ENCODE measurements at places on chromosomes 4 and X.

- no peak for DNase-seq
- H3K4me3 ChIP-seq = no peak overlapping the region
- H3K4me1 ChIP-seq = peaks cover 11% of the 10 kb centered on the region
- no peaks in the 10 kb centered on the region for H3K27me3 ChIP-seq
- no peak overlapping the region for H3K27ac ChIP-seq
Measured at GRCh38 chr4:185758807-185759206, 53.2 kb downstream of the SORBS2 start.

GRCh38 chr4:175066923-175067627 lies 148.9 kb downstream of the ADAM29 start:
- no peaks in the 10 kb centered on the region for H3K4me1 ChIP-seq
- H3K36me3 ChIP-seq = no peaks in the 10 kb centered on the region
- no peaks in the 10 kb centered on the region for H3K27me3 ChIP-seq
- H3K4me3 ChIP-seq = no peak overlapping the region
- no peak overlapping the region for H3K27ac ChIP-seq

DNA sequence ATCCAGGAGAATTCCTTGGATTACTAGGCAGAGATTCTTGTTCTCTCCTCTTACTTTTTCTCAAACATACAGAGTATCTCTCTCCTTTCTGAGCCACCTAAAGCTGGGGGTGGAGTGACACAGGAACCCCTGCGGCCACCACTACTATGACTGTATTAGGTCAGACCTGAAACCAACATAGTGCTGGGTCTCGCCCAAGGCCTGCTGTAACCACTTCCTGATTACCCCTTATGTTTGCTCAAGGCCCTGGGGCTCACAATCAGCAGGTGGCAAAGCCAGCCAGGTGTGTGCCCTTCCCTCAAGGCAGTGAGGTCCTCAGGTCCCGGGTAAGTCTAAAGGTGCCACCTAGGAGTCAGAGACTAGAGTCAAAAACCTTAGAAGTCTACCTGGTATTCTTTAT lies 166.4 kb downstream of the PARM1 start:
- H3K27me3 ChIP-seq = no peaks in the 10 kb centered on the region
- H3K4me3 ChIP-seq = no peak overlapping the region
- H3K27ac ChIP-seq = no peak overlapping the region
- H3K4me1 ChIP-seq = no peaks in the 10 kb centered on the region

DNA sequence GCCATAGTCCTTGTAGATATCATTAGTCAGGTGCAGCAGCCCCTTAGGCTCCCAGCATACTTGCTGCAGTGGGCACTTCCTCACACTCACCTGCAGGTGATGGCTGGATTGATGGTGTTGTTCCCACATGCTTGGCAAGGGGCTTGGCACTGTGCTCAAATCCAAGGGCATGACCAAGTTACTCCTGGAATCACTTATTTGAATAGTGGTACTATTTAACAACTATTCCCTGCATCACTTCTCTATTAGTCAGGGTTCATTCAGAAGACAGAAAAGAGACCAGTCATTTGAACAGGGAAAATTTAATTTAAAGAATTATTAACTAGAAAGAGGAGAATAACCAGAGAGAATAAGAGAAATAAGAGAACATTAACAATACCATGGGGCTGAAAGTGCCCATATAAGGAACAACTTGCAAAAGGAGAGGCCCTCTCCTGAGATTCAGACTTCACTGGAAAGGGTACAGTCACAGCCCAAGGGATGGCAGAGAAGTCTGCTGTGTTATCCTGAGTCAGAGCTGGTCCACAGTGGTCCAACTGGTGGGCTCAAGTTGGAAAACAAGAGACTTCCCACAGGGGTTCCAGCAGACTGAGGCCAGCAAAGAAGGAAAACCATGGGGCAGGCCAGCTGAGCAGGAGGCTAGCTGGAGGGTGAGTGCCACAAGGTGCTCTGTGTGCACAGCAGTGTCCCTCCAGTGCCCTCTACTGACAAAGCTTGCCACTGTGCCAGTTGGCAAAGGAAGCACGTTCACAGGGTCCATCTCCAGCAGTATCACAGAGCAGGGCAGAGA lies 9.8 kb downstream of the SPP1 start:
- DNase-seq = no peak
- no peak overlapping the region for H3K27ac ChIP-seq
- no peak overlapping the region for H3K4me3 ChIP-seq
- H3K4me1 ChIP-seq = peaks cover 1% of the 10 kb centered on the region

- no peaks in the 10 kb centered on the region for H3K4me1 ChIP-seq
- DNase-seq = no peak
- H3K27ac ChIP-seq = no peak overlapping the region
- no peaks in the 10 kb centered on the region for H3K27me3 ChIP-seq
Measured at GRCh38 chrX:22015139-22015750, 16.9 kb upstream of the PHEX start.

DNA sequence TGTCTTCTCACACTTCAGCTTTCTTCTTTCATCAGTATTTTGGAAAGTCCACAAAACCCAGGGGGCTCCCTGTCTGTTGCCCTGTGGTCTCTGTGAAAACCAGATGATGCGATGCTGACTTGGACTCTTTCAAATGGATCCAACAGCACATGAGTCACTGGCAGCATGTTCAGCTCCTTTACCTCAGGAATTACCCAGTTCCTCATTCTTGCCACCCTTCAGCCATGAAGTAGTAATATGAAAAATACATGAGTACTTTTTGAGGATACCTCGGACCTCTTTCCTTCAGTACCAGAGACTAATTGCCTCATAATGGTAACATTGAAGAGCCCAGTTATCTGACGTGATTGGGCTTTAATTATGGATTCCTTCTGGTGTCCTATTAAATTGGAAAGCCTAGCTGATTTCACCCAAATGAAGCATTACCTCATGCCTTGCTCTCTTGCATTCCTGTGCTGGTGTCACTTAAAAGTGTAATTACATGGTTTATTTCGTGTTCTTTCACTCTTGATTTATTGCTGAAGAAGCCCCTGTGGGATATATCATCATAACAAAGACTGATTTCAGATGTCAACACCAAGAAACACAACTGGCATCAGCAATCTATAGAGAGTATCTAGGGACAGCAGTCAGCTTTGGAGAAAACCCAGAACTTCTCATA lies 63.4 kb downstream of the NFKB1 start:
- H3K27me3 ChIP-seq = no peaks in the 10 kb centered on the region
- H3K4me3 ChIP-seq = no peak overlapping the region
- H3K4me1 ChIP-seq = no peaks in the 10 kb centered on the region
- no peaks in the 10 kb centered on the region for H3K36me3 ChIP-seq

DNA sequence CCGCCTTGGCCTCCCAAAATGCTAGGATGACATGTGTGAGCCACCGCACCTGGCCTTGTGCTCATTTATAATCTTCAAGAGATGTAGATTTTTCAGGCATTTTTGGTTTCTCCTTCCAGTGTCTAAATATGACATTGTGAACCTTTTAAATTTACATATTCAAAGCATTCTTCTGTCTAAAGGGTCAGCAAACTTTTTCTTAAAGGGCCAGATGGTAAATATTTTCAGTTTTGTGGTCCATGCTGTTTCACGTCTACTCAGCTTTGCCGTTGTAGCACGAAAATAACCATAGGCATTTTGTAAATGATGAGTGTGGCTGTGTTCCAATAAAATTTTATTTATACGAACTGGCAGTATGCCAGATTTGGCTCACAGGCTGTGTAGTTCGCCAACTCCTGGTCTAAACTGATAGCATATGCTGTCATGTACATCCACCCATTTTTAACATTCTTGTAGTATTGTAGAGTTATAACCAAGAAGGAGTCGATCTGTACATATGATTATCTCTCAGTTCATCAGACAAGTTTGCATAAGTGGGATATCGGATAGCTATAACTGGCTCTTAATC lies 12.7 kb upstream of the GCNA start:
- H3K27me3 ChIP-seq = no peaks in the 10 kb centered on the region
- H3K27ac ChIP-seq = no peak overlapping the region
- H3K4me1 ChIP-seq = no peaks in the 10 kb centered on the region
- DNase-seq = no peak
- H3K36me3 ChIP-seq = peaks cover 89% of the 10 kb centered on the region
- H3K4me3 ChIP-seq = no peak overlapping the region

DNA sequence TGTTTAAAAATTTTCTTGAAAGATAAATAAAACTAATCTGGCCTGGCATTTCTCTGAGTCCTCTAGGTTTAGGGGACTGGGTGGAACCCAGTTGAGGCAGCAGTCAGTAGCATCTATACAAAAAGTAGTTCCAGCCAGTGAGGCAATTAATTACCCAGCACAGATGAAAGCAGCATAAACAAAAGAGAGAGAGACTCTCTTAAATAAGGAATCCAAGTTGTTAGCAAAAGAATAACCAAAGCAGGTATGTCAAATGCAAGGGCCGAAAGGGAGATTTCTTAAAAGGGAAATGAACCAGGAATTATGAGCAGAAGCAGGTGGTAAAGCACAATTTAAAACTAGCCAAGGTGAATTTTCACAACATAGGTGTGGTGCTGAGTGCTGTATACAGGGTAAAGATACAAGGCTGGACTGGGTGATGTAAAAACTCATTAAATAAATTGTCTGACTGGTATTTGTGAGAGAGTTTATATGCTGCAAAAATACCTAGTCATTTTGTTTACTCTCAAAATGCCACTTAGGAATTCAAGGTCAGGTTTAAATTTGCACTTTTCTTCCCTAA lies 94.6 kb upstream of the GALNT7 start:
- no peak overlapping the region for H3K27ac ChIP-seq
- peaks cover 3% of the 10 kb centered on the region for H3K4me1 ChIP-seq
- H3K27me3 ChIP-seq = no peaks in the 10 kb centered on the region

DNA sequence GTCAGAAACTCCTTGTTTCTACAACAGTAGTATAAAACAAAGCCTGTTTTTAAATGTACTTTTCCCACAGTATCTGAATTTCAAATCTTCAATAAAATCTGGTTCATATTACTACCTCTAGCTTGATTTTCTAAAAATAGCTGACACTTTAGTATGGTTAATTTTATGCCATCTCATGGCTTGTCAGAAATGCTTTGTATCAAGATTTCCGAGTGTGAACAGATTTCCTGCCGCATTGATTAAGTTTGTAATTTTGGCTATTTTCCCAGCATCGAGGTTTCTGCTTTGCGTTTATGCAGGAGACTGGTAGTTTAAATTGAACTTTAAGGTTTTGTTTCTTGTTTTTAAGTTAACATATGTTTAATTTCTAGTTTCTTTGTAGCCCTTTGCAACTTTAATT lies 44.2 kb downstream of the CLCN3 start:
- no peaks in the 10 kb centered on the region for H3K27me3 ChIP-seq
- no peak for DNase-seq
- H3K36me3 ChIP-seq = peaks cover 14% of the 10 kb centered on the region
- no peak overlapping the region for H3K27ac ChIP-seq
- peaks cover 6% of the 10 kb centered on the region for H3K4me1 ChIP-seq

GRCh38 chr4:3870567-3870962 lies 104.4 kb downstream of the ADRA2C start:
- no peaks in the 10 kb centered on the region for H3K4me1 ChIP-seq
- no peak overlapping the region for H3K27ac ChIP-seq
- H3K36me3 ChIP-seq = no peaks in the 10 kb centered on the region
- H3K4me3 ChIP-seq = no peak overlapping the region
- DNase-seq = no peak

- no peak overlapping the region for H3K4me3 ChIP-seq
- no peak for DNase-seq
- H3K36me3 ChIP-seq = no peaks in the 10 kb centered on the region
- no peak overlapping the region for H3K27ac ChIP-seq
Measured at GRCh38 chr4:130636486-130636885, 1540.5 kb downstream of the C4orf33 start.

All from neuronal stem cell (in vitro differentiated cells).